ENCODE measurements at places on chromosomes 1 and 21.

GRCh38 chr1:234320549-234320948, 52.7 kb upstream of the COA6 start:
- H3K4me1 ChIP-seq = peaks cover 4% of the 10 kb centered on the region
- peak; percentile 4 for DNase-seq
- no peak overlapping the region for H3K4me3 ChIP-seq
- H3K27ac ChIP-seq = no peak overlapping the region
- peaks cover 45% of the 10 kb centered on the region for H3K27me3 ChIP-seq

- H3K4me3 ChIP-seq = no peak overlapping the region
- peaks cover 79% of the 10 kb centered on the region for H3K27me3 ChIP-seq
- H3K36me3 ChIP-seq = no peaks in the 10 kb centered on the region
- no peak for DNase-seq
These were observed 48.5 kb upstream of the LRRN2 start for GRCh38 chr1:204733869-204734596.

- H3K27ac ChIP-seq = no peak overlapping the region
- H3K36me3 ChIP-seq = no peaks in the 10 kb centered on the region
- peaks cover 34% of the 10 kb centered on the region for H3K27me3 ChIP-seq
- H3K4me1 ChIP-seq = peaks cover 3% of the 10 kb centered on the region
These were observed 376 bp downstream of the AVPR1B start for GRCh38 chr1:206116873-206117150.

GRCh38 chr1:194624833-194625232, 1438.4 kb upstream of the B3GALT2 start:
- no peaks in the 10 kb centered on the region for H3K27me3 ChIP-seq
- no peaks in the 10 kb centered on the region for H3K36me3 ChIP-seq
- no peaks in the 10 kb centered on the region for H3K4me1 ChIP-seq
- no peak for DNase-seq
- H3K27ac ChIP-seq = no peak overlapping the region

DNA sequence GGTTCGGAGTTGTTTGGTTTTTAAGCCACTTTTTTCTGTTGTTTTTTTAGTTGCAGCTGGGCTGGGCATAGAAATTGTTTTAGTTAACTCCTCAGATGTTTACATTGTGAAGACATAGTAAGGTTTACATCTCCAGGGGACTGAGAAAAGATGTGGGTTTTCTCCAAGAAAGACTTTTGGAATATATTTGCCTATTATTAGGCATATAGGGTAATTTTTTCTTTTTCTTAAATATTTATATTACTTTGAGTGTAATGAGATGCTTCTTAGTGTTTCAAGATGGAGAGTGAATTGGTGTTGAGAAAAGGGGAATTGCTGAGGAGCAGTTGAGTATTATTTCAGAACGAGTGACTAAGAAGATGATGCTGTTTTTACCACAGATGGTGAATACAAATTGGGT, 26.6 kb upstream of the PIGK start:
- no peak overlapping the region for H3K27ac ChIP-seq
- DNase-seq = no peak
- no peaks in the 10 kb centered on the region for H3K36me3 ChIP-seq
- no peaks in the 10 kb centered on the region for H3K27me3 ChIP-seq

GRCh38 chr1:85582687-85583591, 2.4 kb downstream of the CCN1 start:
- DNase-seq = peak; percentile 92
- peak overlapping the region; percentile 83 for H3K4me3 ChIP-seq
- peaks cover 26% of the 10 kb centered on the region for H3K36me3 ChIP-seq
- H3K27ac ChIP-seq = peak overlapping the region; percentile 99

- H3K4me1 ChIP-seq = peaks cover 12% of the 10 kb centered on the region
- no peak for DNase-seq
- no peak overlapping the region for H3K4me3 ChIP-seq
These were observed 18.1 kb downstream of the LAMB3 start for GRCh38 chr1:209634005-209634737.

GRCh38 chr1:8427493-8427892, 109.6 kb downstream of the SLC45A1 start:
- no peaks in the 10 kb centered on the region for H3K27me3 ChIP-seq
- no peak for DNase-seq
- no peaks in the 10 kb centered on the region for H3K36me3 ChIP-seq

GRCh38 chr1:241533326-241534115, 1.3 kb downstream of the KMO start:
- H3K36me3 ChIP-seq = no peaks in the 10 kb centered on the region
- H3K27me3 ChIP-seq = peaks cover 19% of the 10 kb centered on the region
- H3K4me1 ChIP-seq = no peaks in the 10 kb centered on the region
- H3K27ac ChIP-seq = no peak overlapping the region
- DNase-seq = no peak

GRCh38 chr1:206833106-206833680, 32.2 kb upstream of the IL20 start:
- no peaks in the 10 kb centered on the region for H3K36me3 ChIP-seq
- no peak for DNase-seq
- H3K27me3 ChIP-seq = peaks cover 53% of the 10 kb centered on the region
- no peak overlapping the region for H3K4me3 ChIP-seq
- H3K27ac ChIP-seq = no peak overlapping the region

DNA sequence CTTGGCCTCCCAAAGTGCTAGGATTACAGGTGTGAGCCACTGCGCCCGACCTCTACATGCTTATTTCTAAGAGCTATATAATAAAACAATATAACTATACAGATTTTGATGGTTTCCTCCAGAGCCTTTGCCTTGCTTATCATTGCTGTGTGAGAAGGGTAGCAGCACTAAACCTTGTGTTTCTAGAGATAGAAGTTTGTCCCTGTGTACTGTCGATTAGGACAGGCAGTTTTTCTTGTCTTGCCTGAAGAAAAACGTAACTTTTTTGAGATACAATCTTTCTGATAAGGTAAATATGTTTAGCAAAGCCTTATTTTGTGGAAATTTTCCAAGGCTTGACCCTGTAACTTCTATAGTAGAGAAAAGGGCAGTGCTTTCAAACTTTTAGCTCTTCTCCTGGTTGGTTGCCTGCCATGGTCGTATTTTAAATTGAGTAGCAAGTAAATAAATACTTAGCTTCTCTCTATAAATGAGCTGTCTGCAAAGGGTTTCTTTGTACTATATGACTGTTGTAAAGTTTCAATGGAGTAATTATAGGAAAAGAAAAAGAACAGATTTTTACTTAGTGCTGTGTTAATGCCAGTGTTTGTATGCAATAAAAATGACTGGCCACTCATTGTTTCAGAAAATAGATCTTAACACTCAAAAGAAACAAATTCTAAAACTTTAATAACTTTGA, 86.4 kb upstream of the CACYBP start:
- H3K4me3 ChIP-seq = no peak overlapping the region
- H3K27ac ChIP-seq = no peak overlapping the region
- H3K27me3 ChIP-seq = no peaks in the 10 kb centered on the region
- DNase-seq = no peak
- no peaks in the 10 kb centered on the region for H3K36me3 ChIP-seq

DNA sequence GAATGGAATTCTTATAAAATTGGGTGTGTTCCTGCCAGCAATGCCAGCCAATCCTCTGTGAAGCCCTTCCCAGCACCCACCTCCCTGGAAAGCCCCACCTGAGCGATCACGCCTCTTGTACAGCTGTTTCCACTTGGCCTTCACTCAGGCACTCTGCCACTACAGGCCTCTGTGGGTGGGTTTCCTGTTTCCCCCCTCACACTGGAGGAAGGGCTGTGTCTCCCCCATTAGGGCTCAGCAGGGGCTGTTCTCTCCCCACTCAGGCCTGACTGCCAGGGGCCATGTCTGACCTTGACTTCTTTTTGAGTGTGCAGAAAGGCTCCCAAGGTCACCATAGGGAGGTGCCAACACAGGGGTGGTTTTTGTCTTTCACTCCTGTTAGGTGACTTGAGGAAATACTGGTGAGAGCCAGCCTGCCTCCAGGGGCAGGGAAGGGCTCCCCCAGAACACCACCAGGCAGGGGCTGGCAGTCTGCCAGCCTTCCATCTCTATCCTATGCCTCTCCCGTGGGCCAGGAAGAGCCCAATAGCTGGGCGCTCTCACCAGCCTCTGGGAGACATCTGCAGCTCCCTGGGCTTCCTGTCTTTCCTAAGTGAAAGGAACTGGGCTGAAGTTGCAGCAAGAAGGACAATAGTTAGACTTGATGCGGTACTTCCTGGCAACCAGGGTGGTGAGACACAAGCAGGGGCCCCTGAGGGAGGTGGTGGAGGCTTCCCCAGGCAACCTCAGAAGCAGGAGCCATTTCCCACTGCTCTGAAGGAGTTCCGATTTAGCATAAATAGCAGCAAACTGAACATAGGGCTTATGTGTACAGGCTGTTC, 49.1 kb downstream of the ELK4 start:
- H3K27me3 ChIP-seq = peaks cover 48% of the 10 kb centered on the region
- H3K4me1 ChIP-seq = no peaks in the 10 kb centered on the region
- H3K27ac ChIP-seq = no peak overlapping the region

DNA sequence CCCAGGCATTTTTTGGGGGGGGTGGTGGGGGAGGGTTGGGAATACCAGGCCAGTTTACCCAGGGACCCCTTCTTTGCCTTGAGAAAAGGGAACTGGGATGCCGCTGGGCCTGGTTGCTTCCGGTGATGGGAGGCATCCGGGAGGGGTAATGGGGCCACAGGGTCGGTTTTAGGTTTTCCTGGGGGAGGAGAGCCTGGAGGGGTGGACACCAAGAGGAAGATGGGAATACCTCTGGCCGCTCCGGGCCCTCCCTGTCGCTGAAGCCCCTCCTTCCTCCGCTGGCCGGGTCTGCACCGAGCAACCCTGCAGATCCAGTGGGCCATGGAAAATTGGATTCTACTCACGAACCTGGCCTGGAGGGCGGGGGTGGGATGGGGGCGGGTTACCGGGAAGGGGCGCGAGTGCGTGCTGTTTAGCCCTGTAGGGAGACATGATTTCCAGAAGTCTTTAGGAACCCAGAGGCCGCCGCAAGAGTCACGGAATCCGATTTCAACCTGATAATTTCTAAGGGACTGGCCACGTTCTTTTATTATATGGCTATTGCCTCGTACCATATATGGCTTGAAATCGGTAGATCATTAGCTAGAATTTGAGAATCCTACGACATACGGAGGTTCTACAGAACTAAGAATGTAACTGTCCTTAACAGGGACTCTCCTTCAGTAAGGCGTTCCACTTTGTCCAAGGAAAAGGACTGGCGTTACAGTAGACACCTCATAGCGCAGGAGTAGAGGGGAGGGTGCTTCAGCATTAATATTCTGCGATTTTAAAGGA, 749 bp downstream of the AKIRIN1 start:
- peak overlapping the region; percentile 83 for H3K27ac ChIP-seq
- peak; percentile 85 for DNase-seq
- peaks cover 25% of the 10 kb centered on the region for H3K36me3 ChIP-seq
- peak overlapping the region; percentile 73 for H3K4me3 ChIP-seq
- H3K4me1 ChIP-seq = peaks cover 47% of the 10 kb centered on the region
- no peaks in the 10 kb centered on the region for H3K27me3 ChIP-seq

DNA sequence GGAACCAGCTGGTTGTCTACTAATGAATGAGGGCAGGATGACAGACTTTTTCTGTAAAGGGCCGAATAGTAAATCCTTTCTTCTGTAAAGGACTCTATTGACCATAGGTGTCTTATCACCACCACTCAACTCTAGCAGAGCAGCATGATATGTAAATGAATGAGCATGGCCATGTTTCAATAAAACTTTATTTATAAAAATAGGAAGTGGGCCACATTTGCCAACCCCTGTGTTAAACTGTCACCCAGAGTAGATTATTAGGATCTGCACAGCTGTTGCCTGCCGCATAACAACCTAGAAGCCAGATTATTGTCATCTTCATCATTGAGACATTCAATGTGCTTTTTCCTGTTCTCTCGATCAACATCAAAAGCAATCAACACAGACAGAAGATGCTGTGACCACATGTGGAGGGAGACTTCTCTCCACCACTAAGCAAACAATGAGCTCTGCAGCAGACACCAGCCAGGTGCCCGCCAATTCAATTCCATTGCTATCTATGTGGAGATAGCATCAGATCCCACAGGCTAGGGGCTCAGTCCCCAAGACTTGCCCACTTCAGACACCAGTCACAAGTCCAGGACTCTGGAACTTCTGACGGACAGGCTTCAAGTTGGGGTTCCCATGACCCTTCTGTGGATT, 6.8 kb upstream of the EFHD2 start:
- no peak overlapping the region for H3K4me3 ChIP-seq
- no peak for DNase-seq
- peaks cover 14% of the 10 kb centered on the region for H3K4me1 ChIP-seq
- no peaks in the 10 kb centered on the region for H3K36me3 ChIP-seq
- H3K27me3 ChIP-seq = no peaks in the 10 kb centered on the region

- H3K4me1 ChIP-seq = no peaks in the 10 kb centered on the region
- H3K4me3 ChIP-seq = no peak overlapping the region
- no peak overlapping the region for H3K27ac ChIP-seq
- no peak for DNase-seq
- no peaks in the 10 kb centered on the region for H3K36me3 ChIP-seq
These were observed 232.1 kb downstream of the ASTN1 start for GRCh38 chr1:176932114-176933104.

- no peak for DNase-seq
- H3K4me3 ChIP-seq = no peak overlapping the region
- H3K4me1 ChIP-seq = peaks cover 5% of the 10 kb centered on the region
- H3K27ac ChIP-seq = no peak overlapping the region
- no peaks in the 10 kb centered on the region for H3K27me3 ChIP-seq
These were observed 8.4 kb downstream of the TRAF5 start for GRCh38 chr1:211334986-211335385.

GRCh38 chr1:23613191-23614031, 54.1 kb upstream of the ID3 start:
- H3K4me1 ChIP-seq = no peaks in the 10 kb centered on the region
- no peak for DNase-seq
- peaks cover 10% of the 10 kb centered on the region for H3K27me3 ChIP-seq
- no peaks in the 10 kb centered on the region for H3K36me3 ChIP-seq
- no peak overlapping the region for H3K4me3 ChIP-seq
- H3K27ac ChIP-seq = no peak overlapping the region

GRCh38 chr1:181397845-181398244, 85.5 kb upstream of the CACNA1E start:
- H3K27me3 ChIP-seq = no peaks in the 10 kb centered on the region
- H3K4me3 ChIP-seq = no peak overlapping the region
- no peak for DNase-seq
- H3K4me1 ChIP-seq = no peaks in the 10 kb centered on the region

GRCh38 chr1:89682611-89683010, 49.7 kb downstream of the LRRC8C start:
- no peaks in the 10 kb centered on the region for H3K36me3 ChIP-seq
- H3K27ac ChIP-seq = no peak overlapping the region
- DNase-seq = no peak

DNA sequence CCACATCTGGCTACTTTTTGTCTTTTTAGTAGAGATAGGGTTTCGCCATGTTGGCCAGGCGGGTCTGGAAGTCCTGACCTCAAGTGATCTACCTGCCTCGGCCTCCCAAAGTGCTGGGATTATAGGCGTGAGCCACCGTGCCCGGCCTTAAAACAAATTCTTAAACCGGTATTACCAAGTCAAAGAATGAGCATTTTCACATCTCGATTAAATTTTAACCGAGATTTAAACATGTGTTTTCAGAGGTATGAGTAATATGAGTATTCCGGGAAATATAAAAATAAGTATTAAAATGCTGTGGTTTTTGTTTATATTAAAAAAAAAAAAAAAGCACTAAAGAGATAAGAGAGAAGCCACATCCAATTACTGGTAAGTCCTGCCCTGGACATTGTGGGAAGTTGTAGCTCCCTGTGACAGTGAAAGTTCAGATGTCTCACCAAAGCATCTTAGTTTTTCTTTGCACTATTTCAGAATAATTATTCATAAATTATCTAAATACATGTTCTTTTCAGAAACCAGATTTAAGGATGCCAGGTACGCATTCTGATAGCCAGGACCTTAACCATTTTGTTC, 24.9 kb downstream of the ZNF281 start:
- DNase-seq = no peak
- H3K27ac ChIP-seq = peak overlapping the region; percentile 29
- H3K27me3 ChIP-seq = no peaks in the 10 kb centered on the region
- no peak overlapping the region for H3K4me3 ChIP-seq
- H3K36me3 ChIP-seq = no peaks in the 10 kb centered on the region
- H3K4me1 ChIP-seq = peaks cover 27% of the 10 kb centered on the region

Measured in osteoblast (primary cell).